ELF-1 (cell line): ENCODE measurements at places on chromosomes 6 and 20.

DNA sequence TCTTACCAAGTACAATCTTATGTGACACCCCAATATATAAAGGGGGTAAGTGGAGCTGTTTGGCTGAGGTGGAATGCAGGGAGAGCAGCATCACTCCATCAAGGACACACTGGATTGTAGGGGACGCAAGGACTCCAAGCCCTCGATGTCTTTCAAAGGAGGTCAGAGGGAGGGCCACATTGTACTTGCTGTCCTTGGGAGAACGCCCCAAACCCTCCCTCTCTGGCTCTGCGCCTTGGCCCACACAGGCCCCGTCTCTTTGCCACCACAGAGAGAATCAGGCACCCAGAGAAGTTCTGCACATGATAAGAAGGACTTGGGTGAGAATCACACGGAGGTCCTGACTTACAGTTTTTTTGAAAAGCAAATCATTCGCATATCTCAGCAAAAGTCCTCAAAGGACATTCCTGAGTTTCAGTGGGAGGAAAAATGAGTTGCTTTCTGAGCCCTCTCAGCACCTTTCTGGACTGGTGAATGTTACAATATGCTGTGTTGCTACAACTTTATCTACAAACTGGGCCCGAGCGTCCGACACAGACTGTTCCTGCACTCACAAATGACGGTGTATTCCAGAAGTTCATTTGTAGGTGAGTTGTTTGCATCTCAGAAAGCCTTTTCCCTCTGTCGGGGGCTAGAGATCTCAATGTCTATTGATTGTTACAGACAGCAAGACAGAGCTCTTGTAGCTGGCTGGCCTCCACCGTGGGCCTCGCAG, 92.5 kb upstream of the AKAP12 start:
- no peak for DNase-seq

DNA sequence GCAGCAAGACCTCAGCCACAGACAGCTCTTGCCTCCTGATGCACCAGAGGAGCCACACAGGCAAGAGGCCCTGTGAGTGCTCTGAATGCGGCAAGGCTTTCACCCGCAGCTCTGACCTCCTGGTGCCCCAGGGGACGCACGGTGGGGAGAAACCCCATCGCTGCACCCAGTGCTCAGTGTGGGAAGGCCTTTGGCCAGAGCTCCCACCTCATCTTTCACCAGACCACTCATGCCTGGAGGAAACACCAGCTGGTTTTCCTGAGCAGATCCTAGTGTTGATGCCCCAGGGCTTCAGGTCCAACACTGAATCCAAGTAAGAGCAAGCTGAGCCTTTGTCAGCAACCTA, 37.0 kb upstream of the XRN2 start:
- no peak for DNase-seq

- DNase-seq = no peak
These were observed 8.0 kb downstream of the NKX2-4 start for GRCh38 chr20:21389368-21389767.

DNA sequence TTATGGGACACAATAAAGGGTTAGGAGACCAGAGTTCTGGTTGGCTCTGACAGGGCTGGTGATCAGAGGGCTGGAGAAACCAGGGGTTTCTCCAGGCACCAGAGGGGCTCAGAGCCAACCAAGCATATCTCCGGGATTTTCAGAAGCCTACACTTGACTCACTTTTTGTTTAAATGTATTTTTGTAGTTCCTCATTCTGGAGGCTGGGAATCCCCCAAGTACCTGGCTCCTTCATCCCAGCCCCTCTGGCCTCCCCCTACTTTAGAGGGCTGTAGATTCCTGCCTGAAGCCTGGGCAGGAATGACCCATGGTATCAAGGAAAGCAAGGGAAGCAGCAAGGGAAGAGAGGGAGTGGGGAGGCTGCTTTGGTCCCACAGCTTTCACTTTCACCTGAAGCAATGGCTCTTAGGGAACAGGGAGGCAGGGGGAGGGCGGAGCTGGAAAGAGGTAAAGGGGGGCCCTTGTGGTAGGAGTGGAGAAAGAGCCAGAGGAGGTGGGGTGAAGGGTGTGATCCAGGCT, 973 bp downstream of the CD40 start:
- DNase-seq = no peak

DNA sequence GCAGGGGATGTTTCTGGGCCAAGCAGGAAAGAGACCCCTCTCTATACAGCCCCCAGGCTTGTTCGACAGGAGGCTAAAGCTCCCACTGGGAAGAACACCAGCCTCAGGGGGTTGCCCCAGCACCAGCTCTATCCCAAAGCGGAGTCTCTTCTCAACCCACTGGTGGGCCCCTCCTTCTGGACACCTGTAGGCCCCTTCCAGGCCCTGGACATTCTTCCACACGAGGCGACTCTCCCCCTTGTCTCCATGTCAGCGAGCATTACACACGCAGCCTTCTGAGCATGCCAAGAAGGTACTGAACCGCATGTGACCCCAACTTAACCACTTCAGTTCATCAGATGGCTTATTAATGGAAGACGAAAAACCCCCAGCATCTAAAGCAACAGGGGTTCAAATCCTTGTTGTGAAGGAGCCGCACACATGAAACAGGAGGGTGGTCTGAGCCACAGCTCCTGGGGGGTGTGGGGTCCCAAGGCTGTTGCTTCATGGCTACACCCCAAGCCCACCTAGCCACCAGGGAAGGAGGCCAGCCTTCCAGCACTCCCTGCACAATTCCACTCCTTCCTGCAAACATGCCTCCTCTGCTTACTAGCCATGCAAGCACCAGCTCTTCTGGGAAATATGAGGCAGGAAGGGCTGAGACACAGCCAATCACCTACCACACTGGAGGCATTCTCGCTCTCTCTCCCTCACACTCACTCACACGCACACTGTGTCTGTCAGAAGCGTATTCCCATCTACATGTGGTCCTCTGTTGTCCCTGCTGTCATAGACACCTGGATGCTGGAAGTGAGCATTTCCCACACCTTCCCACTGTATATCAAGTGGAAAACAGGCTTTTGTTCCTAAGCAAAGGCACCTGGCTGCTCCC, 104.5 kb downstream of the NOL4L start:
- DNase-seq = no peak

- DNase-seq = no peak
These were observed 184.6 kb downstream of the QKI start for GRCh38 chr6:163599136-163599535.

DNA sequence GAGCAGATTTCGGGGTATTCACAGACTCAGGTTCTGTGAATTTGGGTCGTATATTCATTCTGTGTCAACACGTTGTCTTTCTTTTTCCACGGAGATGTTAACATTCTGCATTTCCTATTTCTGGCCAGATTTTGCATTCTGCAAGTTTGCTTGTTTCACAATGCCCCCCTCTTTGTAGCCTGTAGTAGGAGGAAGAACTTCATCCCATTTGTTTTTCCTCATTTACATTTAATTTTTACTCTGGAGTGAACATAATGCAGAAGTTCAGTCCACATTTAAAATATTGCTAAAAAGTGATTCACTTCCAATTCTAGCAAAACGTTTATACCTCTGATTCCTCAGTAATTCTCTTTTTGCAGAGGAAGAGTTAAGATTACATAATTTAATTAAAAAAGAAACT, 12.9 kb downstream of the TAGAP start:
- DNase-seq = no peak

GRCh38 chr6:158157064-158157764, 10.8 kb downstream of the SERAC1 start:
- DNase-seq = no peak

- no peak for DNase-seq
These were observed 776 bp downstream of the PPIL1 start for GRCh38 chr6:36873612-36874442.

DNA sequence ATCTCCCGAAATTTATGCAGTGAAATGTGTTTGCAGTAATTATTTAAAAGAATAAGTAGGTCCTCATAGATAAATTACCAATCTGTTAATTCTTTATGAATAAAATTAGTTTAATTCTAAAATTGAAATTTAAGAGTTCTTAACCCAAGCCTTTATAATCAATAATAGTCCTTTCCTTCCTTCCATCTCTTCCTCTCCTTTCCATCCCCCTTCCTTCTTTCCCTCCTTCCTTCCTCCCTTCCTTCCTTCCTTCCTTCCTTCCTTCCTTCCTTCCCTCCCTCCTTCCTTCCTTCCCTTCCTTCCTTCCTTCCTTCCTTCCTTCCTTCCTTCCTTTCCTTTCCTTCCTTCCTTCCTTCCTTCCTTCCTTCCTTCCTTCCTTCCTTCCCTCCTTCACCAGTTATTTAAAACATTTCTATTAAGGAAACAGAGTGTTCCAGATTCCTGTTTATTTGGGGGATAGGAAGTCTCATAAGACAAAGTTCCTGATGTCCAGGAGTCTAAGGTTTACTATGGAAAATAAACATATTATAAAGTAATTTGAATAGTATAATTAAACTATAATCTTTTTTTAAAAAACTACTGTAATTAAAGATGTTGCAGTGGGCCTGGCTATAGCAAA, 285.3 kb upstream of the NOX3 start:
- no peak for DNase-seq

- no peak for DNase-seq
These were observed 91.2 kb upstream of the ADTRP start for GRCh38 chr6:11869672-11870340.

DNA sequence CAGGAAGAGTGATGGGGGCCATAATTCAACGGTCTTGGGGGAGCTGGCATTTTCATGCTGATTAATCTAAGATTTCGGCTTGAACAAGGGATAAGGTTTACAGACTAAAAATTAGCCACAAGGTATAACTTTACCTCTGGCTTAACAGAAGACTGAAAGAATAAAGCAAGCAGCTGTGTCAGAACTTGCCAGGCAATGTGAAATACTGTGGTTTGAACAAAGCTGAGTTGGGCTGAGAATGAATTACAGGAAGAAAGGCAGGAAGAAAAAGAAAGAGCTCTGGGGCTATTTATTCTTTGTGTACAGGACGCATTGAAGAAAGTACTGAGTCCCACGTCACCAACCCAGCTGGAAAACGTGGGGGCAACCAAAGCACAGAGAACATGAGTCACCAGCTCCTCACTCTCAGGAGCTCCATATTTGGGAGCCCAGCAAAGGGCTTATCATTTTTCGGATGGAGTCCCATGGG, 121.5 kb upstream of the NEDD9 start:
- no peak for DNase-seq

- no peak for DNase-seq
These were observed 43.9 kb downstream of the PLCB1 start for GRCh38 chr20:8175741-8176675.

DNA sequence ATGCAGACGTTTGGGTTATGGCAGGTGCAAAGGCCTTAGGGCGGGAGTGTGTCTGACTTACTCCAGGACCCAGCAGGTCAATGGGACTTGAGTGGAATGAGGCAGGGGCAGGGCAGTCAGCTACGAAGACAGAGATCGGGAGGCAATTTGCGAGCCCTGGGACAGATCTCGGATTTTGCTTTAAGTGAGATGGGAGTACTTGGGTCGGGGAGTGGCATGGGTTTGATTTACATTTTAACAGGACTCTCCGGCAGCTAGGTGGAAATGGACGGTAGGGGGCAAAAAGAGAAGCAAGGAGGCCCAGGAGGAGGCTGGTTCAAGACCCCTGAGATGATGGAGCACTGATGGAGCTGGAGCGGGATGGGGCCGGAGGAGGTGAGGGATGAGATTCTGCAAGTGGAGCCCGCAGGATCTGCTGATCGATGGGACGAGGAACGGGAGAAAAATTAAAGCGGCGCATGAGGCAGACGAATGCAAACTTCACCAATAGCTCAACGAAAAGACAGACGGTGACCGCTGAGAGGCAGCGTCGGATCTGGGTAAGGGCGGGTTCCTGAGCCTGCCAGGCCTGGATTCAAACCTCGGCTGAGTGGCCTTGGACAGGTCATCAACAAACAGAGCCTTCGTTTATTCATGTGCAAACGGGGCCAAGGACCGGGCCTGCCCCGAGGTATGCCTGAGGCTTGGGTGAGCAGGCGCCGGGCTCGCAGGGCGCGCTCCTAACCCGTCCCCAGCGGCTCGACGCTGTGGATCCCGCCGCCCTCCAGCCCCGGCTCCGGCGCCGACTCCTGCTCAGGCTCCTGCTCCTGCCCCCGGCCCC, 756 bp upstream of the RBCK1 start:
- peak; percentile 94 for DNase-seq

DNA sequence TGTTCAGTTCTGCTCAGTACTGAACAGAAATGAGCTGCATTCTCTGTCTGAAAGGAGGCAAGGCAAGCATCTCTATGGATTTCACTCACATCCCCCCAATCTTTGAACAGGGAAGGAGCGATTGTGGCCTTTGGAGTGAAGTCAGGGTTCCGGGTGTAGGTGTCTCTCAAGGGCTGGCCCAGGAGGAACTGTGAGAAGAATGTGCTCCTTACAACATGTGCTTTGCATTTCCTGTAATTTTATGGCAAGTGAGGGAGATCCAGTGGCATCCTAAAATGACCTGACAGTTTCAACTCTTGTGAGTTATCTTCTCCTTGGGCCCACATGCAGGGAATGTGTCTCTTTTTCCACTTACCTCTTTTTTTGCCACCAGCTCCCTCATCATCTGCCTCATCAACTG, 63.0 kb upstream of the RIN2 start:
- DNase-seq = no peak

GRCh38 chr6:72825315-72825911, 203.5 kb downstream of the KCNQ5 start:
- no peak for DNase-seq

GRCh38 chr6:21461844-21462518, 131.6 kb upstream of the SOX4 start:
- no peak for DNase-seq

DNA sequence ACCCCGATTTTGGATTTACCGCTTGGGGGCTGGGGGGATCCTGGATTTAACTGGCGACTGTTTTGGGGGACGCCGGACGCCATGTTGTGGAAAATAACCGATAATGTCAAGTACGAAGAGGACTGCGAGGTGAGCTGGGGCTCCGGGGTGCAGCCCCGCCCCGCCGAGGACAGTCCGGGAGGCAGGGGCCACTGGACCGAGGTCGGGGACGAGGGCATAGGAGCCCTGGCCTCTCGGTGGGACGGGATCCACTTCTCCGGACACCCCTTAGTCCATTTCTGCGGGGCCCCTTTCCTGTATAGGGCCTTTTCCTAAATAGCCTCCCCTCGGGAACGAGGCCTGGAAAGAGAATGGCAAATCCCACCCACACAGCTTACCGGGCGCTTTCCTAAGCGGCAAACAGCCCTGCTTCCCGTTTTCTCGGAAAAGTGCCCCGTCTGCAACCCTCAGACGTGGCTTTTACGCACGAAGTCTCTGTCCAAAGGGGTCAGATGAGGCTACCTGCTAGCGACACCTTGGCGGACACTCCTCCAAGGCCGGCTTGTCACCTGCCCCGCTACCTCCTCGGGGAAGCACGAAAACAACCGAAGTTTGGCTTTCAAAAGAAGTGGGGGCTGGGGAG, 469 bp downstream of the TFAP2C start:
- DNase-seq = no peak

DNA sequence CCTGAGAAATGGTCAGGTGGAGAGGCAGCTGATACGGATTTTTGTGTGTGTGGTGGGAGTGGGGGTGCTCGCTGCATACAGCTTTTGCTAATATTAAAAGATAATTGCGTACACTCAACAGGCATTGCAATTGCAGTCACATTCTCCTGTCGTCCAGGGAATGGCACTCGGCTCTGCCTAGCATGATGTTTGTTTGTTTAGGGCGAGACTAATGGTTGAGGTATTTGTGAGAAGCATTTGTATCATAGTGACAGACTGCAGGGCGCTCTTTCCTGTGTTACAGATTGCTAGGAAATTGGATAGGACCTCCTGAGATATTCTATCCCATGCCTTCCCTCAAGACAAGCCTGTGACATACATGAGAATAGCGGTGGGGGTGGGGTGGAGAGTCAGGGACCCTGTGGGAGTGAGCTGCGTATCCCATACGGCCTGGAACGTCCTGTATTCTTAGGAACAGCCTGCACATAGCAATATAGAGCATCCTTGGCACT, 207.4 kb downstream of the SOX4 start:
- DNase-seq = no peak
